ENCODE measurements at places on chromosomes 1 and 21.

- no peak for DNase-seq
These were observed 125.5 kb downstream of the PTPN14 start for GRCh38 chr1:214425716-214426425.

DNA sequence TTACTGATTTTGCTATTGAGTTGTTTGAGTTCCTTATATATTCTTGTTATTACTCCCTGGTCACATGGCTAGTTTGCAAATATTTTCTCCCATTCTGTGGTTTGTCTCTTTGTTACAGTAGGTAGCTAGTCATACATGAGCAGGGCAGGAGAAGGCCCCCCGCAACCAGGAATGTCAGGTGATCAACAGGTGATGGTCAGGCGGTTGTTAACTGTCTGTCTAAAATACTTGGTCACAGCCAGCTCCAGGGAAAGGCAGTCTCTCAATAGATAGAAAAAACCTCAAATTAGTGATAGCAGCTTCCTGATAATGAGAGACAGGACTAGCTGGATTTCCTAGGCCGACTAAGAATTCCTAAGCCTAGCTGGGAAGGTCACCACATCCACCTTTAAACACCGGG is 217.9 kb downstream of the RHOU start:
- DNase-seq: no peak

GRCh38 chr1:248585266-248585665 is 10.7 kb upstream of the OR2T34 start:
- no peak for DNase-seq

DNA sequence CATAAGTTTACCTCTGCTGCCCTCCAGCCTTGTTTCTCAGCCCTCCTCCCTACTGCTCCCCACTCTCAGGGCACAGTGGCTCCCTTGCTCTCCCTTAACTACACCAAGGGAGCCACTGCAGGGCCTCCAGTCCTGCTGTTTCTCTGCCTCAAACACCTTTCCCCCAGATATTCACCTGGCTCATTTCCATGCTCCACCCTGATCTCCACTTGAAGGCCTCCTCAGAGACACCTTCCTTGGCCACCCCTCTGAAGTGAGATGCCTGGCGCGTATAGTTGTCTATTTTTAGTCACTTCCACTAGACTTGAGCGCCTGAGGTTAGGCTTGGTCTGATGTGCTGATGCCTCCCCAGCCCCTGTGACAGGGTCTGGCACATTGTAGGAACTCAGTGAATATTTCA is 34.9 kb downstream of the SEC16B start:
- DNase-seq: no peak

DNA sequence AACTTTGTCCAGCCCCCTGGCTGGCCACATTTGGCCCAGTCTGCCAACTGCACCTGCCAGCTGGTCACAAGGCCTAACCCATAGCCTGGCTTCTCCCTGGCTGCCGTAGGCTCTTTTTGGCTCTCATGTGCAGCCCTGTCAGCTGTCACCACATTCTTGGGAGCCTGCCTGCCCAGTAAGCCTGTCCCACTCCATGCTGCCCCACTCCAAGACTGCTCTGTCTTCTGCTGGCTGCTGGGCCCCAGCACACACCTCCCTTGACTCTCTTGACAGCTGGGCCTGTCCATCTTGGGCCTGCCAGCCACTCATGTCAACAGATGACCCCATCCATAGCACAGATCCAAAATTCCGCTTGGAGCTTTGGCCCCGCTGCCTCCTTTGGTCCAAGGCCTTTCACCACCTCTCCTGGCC is 74.3 kb upstream of the EDN2 start:
- no peak for DNase-seq

- DNase-seq: no peak
These were observed 429.6 kb downstream of the PLPP3 start for GRCh38 chr1:56149761-56150160.

DNA sequence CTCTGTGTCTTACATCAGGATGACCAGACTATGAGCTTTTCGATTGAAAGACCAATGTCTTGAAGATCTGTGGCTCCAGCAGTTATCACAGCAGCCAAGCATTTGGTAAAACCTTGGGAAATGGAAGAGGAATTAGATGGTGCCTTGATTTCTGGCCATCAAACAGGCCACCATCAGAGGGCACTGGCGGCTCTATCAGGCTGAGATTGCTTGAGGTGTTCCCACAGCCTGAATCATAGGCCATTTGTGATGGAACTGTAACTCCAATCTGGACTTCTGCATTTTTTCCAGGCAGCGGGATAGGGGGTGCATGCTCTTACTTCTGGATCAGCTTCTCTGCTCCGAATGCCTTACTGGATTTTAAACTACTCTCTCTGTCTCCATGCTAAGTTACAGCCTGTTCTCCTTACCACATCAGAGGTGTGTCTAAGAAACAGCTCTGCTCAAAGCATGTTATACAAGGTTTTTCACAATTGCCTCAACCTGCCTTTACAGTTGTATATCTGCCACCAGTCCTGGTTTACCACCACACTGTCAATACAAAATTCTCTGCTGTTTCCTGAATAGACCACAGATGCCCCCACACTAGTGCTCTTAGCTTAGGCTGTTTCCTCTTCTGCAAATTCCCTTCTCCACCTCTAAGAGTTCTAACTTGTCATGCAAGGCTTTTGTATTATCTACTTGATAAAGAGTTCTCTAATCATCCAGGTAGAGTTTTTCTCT is 180.9 kb downstream of the PTGER3 start:
- no peak for DNase-seq

DNA sequence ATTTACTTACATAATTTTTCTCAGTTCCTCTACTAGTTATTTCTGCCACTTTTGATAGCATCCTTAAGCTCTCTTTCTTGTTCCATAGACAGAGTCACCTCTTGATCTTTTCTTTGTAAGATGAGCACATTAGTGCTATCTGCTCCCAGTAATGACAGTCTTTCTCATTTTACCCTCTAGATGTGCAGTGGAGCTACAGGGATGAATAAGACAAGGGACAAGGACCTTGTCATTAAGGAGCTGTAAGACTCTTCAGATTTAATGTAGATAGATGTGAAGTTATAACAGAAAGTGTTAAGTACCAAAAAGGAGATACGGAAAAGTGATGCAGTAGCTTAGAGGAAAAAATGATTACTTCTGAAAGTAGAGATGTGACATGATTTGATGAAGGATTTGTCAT is 20.4 kb downstream of the SCP2 start:
- DNase-seq: no peak

Measured in choroid plexus epithelial cell (primary cell).